Uterus (tissue), 4 donors: ENCODE measurements at places on chromosomes 1 and 21.

DNA sequence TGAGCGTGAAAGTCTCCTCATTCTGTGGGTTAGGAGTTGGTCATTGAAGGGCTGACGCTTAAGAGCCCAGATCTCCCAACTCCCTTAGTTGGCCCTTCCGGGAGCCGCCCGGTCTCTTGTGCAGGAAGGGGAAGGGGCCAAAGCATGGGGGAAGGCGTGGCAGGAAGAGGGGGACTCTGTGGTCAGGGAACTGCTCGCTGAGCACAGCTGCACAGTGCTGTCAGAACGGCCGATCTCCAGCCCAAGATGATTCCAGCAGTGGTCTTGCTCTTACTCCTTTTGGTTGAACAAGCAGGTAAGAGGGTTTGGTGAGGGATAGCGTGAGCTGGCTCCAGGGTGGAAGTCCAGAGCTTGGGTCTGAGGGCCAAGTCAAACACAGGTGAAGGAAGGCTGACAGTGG, at the start of gene FCER1G:
TSS of gene FCER1G (plus strand) at position 220 of the 400 bp plus-strand sequence. CDS start at position 247, 27 bp downstream.
- DNase-seq: no peak

DNA sequence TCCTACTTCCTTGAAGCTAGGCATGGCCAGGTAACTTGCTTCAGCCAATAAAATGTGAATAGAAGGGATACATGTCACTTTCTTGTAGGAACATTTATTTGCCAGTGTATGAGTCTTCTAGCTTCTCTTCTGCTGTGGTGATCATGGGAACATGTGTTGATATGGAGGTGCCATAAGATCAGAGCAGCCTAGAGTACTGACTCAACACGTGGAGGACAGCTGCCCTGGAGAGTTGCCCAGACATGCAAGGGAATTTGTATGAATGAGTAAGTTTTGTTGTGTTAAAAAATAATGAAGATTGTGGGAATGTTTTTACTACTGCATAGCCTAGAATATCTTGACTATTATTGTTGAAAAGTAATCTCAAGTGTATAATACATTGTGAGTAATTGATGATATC, 502.3 kb downstream of the NUF2 start:
- DNase-seq: peak; percentile 40

- peak; percentile 5 for DNase-seq
Measured at GRCh38 chr1:7420470-7421100, 350.5 kb upstream of the VAMP3 start.

GRCh38 chr21:43600642-43601402, 58.5 kb downstream of the HSF2BP start:
- no peak for DNase-seq

DNA sequence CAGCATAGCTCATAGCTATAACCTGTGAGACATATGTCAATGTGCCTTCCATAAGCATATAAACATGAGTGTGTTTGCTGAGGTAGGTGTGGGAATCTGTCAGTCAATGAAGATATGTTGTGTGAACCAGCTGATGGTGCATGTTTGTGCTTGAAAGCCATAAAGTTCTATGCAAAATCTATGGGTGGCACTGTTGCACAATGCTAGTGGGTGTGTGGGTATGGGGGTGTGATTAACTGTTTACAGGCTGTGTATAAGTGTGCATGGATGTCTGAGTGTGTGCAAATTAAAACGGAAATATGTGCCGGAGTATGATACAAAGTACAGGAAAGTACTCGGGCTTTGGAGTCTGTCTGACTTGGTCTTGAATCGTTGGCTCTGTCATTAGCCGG, 1.0 kb upstream of the ATP2B4 start:
- DNase-seq: no peak

DNA sequence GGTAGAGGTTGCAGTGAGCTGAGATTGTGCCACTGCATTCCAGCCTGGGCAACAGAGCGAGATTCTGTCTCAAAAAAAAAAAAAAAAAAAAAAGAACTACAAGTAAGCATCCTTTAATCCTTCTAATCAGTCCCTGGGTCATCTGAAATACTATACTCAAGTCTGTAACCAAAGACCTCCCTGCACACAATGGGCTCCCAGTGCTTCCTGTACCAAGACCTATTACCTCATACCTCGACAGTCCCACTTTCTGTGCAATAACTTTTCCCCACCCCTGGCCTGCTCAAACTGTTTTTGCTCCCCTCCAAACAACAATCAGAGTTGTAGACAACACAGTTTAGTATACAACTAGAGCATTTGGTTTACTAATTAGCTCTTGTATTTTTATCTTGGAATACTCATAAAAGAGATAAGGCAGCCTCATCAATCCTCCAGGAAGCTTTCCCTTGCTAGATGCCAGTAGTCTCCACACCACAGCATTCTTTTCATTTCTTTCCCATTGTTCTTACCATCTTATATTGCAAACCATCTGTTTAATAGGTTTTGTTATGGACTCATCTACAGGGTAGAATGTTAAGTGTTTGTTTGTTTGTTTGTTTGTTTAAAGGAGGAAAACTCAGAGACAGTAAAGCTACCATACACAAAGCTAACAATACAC, 19.2 kb upstream of the RLF start:
- no peak for DNase-seq

DNA sequence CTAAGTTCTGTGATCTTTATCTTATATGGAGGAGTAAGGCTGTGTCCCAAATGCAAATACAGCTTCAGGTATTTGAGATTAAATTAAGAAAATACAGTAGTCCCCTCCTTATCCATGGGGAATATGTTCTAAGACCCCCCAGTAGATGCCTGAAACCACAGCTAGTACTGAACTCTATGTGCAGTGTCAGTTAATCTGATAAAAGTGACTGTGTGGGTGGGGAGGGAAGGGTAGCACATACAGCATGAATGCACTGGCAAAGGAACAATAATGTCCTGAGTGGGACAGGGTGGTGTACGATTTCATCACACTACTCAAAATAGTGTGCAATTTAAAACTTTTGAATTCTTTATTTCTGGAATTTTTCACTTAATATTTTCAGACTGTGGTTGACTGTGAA, 83.1 kb downstream of the HS2ST1 start:
- no peak for DNase-seq

DNA sequence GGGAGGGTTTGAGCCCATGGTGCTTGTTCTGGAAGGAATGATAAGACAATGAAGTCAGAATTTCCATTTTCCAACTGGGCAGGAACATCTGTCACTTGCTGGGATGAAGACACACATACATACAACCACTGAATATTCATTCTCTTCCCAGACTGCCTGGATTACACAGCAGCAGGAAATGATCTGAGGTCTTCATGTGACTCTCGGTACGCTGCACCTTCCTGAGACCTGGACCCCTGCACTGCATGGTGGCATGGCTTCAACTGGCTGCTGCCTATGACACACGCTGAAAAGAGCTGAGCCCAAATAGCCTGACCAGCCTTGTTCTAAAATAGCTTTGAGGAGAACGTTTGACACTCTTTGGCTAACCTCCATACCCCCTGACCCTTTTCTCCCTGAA, 150.6 kb downstream of the GABPA start:
- DNase-seq: no peak

- peak; percentile 39 for DNase-seq
Measured at GRCh38 chr1:207049974-207050391, 1.0 kb downstream of the YOD1 start.

GRCh38 chr1:58528518-58528917, 18.0 kb downstream of the OMA1 start:
- DNase-seq: no peak

- DNase-seq: no peak
Measured at GRCh38 chr1:223225061-223225460, 82.0 kb upstream of the TLR5 start.

DNA sequence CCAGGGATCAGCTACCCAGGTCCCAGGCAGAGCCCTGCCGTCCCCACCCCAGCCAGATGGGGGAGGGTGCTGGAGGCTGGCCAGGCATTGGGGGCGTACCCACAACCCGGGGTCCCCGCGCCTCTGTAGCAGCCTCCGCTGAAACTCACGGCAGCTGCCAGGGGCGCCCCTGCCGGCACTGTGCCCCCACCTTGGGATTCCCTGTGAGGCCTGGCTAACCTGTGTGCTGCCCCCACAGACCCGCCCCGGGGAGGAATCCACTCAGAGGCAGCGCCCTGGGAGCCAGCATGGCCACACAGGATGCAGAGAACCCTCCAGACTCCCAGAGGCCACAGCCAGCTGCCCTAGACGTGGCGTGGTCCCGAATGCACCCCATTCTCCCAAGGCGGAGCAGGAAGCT, 3.8 kb downstream of the DVL1 start:
- DNase-seq: no peak

DNA sequence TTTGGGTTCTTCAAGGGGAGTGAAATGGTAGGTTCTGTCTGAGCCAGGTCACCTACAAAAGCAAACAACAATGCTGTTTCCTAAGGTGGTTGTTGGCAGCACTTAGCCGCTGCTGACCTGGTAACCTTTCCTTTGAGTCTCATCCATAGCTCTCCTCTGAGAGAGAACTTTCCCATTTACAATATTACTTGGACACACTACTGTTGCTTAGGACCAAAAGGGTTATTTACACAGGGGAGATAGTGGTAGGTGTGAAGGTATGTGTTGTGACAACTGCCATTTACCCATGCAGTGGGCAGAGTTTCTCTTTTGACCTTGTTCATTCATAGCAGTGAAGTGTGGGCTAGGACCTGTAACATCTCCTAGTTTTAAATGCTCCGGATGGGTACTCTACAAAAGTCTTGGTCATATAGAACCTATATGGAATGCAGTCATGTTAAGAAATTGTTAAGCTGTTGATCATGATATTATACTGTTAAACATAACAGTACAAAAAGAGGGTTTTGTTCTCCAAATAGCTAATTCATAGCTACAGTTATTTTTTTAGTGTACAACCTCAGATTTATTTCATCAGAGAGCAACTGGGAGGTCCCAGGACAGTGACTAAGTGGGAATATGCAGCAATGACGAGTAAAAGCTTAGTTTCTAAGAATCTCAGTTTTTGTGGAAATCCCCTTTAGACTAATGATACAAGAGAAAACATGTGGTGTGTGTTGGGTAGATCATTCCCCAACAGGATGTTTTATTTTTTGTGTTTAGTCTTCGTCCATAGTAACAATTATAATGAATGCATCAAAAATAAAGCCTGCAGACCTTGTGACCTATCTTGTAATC, 219.7 kb downstream of the NFIA start:
- DNase-seq: no peak

GRCh38 chr1:205978676-205979075, 24.5 kb downstream of the RAB7B start:
- no peak for DNase-seq

DNA sequence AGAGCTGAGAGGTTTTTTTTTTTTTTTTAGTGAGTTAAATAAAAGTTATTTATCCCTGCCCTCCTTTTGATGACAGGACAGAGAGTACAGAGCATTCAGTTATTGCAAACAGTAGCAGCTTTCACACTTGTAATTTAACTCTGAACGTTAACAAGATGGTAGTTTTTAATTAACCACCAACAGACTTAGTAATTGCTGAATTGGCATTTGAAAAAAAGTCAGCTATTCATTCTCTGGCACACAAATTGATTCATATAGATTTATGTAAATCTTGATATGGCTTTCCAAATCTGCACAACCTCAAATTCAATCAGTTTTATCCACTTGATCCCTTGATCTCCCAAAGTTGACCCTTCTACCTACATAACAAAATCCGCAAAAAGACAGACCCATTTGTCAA, 918 bp downstream of the LEMD1 start:
- no peak for DNase-seq
